NAMALWA (cell line): ENCODE measurements at places on chromosomes 5 and 9.

GRCh38 chr5:135185481-135186065, 151.5 kb upstream of the PITX1 start:
- DNase-seq = no peak

- DNase-seq = no peak
Observed at GRCh38 chr5:114325541-114325940, 36.3 kb upstream of the KCNN2 start.

DNA sequence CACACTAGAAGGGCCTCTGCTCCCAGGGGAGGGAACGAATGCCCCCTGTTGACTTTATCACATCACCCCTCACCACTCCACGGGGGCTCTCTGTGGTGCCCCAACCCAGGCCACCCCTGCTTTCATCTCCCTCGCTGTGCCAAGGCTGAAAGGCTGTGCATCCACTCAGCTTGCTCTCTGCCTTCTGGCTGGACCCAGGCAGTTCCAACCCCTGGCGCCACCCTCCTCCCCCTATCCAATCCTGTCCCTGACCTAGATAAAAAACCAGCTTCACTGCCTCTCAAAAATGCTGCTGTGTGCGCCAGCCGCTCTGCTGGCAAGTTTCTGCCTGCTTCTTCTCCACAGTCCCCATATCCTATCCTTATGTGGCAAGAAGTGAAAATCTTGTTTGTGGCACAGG, 22.4 kb upstream of the CORO2A start:
- DNase-seq = no peak

- DNase-seq = peak; percentile 65
Observed at GRCh38 chr9:111298731-111299598, 31.1 kb downstream of the OR2K2 start.

DNA sequence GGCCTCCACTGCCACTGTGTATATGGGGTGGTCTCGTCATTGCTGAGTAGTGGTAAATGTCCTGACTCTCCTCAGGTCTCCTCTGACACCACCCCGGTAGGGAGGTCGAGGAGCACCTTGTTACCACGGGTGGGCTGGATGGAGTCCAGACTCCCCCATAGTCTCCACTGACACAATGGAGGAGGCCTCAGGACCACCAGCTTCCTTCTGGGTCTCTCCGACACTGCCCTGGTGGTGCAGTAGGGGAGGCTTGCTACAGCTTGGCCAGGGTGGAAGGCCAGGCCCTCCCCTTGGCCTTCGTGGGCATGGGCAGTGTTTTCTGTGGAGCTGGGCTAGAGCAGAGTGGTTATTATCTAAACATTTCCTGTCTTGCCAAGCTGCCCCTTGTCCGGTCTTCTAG, 15.4 kb upstream of the SH3PXD2B start:
- no peak for DNase-seq

- DNase-seq = no peak
Observed at GRCh38 chr9:126587187-126588185, 26.2 kb upstream of the LMX1B start.

DNA sequence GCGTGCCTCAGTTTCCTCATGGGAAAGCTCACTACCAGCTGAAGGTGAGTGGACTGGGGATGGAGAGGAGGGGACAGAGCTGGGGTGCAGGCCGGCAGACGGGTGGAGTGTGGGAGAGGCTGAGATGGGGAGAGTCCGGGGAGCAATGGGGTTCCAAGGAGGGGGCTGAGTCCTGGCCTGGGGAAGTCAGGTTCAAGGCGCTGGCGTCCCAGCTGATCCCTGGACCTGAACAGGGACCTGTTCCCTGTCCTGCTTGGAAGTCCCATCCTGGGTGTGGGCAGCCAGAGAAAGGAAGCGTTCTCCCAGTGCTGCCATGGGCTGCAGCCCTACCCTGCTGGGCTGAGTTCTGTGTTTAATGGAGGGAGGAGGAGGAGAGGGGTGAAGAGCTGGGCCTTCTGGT, 60.9 kb upstream of the GNE start:
- DNase-seq = no peak

GRCh38 chr9:36127652-36128244, 8.8 kb upstream of the GLIPR2 start:
- DNase-seq = no peak

DNA sequence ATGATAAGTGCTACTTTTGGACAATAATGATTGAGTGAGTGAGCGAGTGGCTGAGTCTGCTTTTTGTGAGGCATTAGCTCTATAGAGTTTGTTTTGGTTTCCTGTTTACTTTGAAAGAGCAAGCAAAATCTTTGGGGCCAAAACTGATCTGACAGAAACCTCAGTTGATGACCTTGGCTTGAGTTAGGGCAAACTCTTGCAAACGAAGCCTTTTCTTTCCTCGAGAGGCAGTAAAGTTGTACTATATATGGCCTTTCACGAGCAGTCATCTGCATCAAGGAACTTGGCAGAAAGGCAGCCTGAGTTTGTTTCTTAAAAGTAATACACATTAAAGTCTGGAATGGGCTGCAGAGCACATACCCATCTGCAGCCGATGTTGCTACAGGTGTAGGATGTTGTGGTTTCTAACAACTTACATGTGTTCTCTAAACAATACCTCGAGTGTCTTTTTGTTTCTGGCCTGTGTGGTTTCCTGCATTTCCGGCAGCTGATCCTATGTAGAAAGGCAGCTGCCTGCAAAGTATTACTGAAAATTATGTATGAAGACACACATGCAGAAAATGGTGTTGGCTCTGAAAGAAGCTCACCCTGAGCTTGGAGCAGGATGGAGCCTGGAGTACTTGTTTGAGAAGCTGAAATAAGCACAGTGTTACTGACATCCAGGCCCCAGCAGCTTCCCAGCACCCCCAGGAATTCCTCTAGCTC, 60.8 kb downstream of the FOXD1 start:
- DNase-seq = peak; percentile 45

GRCh38 chr9:123267481-123268198, 746 bp downstream of the STRBP start:
- DNase-seq = no peak

DNA sequence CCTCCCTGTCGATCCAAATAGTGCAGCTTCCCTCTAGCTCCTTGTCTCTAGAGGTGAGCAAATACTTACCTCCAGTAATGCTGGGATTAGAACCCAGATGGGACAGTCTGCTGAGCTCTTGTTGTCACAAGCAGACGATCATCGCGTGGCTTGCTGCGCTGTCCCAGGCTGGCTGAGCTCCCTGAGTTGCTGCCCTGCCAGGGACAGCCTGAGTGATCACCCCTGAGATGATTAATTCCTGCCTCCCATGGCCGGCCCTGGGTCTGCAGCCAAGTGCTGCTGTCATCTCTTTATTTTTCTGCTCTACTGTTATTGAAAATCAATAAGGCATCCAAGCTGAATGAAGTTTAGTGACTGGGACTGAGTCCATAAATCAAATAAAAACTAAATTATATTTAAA, 94.0 kb upstream of the ALDH1B1 start:
- no peak for DNase-seq
